Cerebellar nuclear complex (tissue), 1 donor: ENCODE measurements at places on chromosomes 4 and X.

- DNase-seq = no peak
Observed at GRCh38 chrX:148878371-148878770, 378.0 kb downstream of the AFF2 start.

- DNase-seq = no peak
Observed at GRCh38 chr4:144411700-144412099, 234.3 kb upstream of the HHIP start.

GRCh38 chr4:44725166-44725565 is 1.2 kb downstream of the GNPDA2 start:
- DNase-seq = no peak

GRCh38 chrX:129556806-129557315 is 16.8 kb downstream of the OCRL start:
- DNase-seq = no peak

DNA sequence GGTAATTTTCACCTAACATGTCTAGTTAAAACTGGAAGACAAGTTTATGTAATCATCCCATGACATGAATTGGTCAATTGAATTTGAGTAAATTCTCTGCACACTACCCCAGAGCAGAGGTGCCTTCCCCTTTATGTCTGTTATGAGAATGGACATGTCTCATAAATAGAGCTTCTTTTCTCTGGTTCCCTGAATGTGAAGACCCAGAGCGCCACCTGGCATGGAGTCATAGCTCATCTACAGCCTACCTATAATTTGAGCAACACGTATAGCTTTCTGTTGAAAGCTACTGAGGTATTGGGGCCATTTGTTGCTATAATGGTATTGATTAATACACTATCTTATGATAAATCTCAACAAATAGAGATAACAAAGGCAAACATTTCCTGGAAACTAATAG is 626.5 kb upstream of the GALNTL6 start:
- DNase-seq = no peak

DNA sequence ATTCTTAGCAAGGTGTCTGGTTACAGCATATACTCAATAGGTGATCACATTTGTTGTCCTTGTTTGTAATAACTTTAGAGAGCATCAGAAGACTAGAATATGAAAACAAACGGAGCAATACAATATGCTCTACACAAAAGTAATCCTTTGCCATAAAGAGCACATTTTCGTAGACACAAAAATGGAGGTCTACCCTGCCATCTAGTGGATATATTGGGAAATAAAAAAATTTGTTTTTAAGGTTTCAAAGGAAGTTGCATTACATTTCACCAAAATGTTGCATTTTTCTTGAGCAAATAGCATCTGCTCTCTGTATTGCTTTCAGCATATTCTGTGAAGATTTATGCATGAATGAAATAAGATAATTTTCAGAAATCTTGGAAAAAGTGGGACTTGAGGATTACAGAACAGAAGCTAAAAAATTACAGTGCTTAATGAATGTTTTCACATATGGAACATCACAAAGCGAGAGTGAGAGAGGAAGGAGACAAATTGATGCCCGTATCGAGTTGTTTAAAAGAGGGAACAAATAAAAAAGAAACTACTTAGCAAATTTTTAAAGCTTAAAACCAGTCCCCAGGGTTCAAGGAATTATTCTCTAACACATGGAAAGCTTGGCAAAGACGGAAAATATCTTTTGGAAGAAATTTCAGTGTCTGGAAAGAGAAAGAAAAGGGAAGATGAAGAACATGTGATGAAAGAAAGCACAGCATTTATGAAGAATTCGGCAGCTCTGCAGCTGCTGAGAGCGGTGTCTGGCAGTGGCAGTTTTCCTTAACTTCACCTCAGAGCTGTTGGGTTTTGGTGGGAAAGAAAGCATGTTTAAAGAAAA is 390.1 kb downstream of the ANKRD50 start:
- no peak for DNase-seq

DNA sequence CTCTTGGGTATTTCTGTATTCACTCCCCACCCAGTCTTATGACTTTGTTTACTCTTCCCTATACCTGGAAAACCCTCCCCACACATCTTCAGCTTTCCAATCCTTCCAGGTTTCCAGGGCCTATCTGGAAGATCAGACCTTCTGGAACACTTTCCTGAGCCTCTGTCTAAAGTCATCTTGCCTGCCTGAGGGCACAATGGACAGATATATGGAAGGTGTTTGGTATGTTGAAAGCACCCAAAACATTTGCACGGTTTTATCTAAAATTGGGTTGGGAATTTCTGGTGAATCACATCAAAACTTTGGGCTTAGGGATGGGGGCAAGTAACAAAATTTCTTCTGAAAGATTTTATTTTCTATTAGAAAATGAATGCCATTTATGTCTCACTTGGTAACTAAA is 16.0 kb downstream of the CLDN2 start:
- no peak for DNase-seq

GRCh38 chrX:447052-447451 is 60.3 kb upstream of the PPP2R3B start:
- no peak for DNase-seq
